ENCODE measurements at places on chromosomes 7 and 10. TPM values are rescaled to one million over a fixed set of nuclear protein-coding genes. Genes with fewer than 3 reads are reported as not detected.

DNA sequence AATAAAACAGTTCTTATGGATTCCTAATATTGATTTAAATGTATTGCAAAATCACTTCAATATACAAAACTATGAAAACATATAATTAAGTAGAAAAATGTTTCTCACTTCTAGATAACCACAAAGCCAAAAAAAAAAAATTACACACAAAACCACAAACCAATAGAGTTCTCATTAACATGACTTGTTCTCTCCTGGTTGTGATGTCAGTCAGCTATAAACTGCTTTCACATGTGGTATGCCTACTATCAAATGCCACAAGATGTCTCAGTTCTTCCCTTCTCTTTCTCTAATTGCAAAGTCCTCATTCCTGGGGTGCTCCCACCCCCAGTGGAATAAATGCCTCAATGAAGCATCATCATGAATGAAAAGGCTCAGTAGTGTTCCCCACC, 16.6 kb downstream of the GNAI1 start:
- H3K36me3 ChIP-seq, result no peaks in the 10 kb centered on the region
- peak overlapping the region; percentile 26 for H3K27ac ChIP-seq
- H3K27me3 ChIP-seq, result peaks cover 14% of the 10 kb centered on the region
- H3K4me1 ChIP-seq, result peaks cover 18% of the 10 kb centered on the region
- DNase-seq, result peak; percentile 61

- no peak overlapping the region for H3K27ac ChIP-seq
- no peaks in the 10 kb centered on the region for H3K4me1 ChIP-seq
- DNase-seq, result no peak
- H3K27me3 ChIP-seq, result no peaks in the 10 kb centered on the region
- no peaks in the 10 kb centered on the region for H3K36me3 ChIP-seq
- no peak overlapping the region for H3K4me3 ChIP-seq
Observed at GRCh38 chr7:1074593-1075431, 13.1 kb upstream of the GPER1 start.

DNA sequence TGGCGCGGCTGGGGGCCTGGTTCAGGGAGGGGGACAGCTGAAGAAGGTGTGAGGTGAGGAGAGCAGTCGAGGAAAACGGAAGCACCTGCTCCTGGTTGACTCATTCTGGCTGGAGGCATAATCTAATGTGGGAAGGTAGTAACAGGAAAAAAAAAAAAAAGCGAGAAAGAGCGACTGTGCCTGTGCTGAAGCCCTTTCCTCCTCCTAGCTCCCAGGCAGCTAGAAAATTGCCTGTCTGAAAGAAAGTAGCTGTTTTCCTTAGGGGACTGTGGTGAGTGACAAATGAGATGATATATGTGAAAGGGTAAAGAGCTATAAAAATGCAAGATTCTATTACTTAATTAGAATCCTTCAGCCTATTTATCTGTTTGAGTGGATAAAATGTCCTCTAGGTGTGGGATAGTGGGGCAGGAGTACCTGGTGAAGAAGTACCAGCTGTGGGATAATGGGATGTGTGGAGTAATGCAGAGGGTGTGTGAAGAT, 4.9 kb upstream of the MEST start:
- peaks cover 23% of the 10 kb centered on the region for H3K4me1 ChIP-seq
- H3K27me3 ChIP-seq, result peaks cover 14% of the 10 kb centered on the region
- no peak for DNase-seq
- no peaks in the 10 kb centered on the region for H3K36me3 ChIP-seq
- no peak overlapping the region for H3K27ac ChIP-seq
- H3K4me3 ChIP-seq, result peak overlapping the region; percentile 74

DNA sequence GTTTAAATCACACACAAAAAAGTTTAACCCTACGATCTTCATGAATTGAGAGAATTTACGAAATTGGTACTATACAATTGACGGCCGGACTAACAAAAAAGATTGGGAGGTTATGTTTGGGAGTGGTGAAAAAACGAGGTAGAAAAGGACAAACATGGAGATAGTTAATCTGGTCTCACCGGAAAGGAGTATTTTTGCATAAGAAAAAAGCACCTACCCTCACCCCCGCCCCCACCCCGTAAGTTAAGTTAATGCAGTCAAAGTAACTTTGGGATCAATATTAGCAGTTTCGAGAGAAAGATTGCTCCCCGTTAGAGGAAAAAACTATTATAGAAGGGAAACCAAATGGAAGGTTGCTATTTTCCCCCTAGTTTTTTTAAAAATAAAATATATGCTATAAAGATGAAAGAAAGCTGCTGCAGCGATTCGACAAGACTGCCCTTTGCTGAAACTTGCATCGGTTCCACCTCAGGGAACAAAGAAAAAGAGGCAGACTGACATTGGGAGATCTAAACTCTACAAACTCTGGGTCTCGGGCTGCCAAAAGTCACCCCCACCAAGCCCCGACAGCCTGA, 3.5 kb downstream of the SP8 start:
- peaks cover 27% of the 10 kb centered on the region for H3K4me1 ChIP-seq
- H3K36me3 ChIP-seq, result peaks cover 7% of the 10 kb centered on the region
- no peak overlapping the region for H3K27ac ChIP-seq
- peaks cover 73% of the 10 kb centered on the region for H3K27me3 ChIP-seq

PLEKHS1 gene
- total RNA-seq, result not detected
